ENCODE measurements at places on chromosomes 12 and 14.

DNA sequence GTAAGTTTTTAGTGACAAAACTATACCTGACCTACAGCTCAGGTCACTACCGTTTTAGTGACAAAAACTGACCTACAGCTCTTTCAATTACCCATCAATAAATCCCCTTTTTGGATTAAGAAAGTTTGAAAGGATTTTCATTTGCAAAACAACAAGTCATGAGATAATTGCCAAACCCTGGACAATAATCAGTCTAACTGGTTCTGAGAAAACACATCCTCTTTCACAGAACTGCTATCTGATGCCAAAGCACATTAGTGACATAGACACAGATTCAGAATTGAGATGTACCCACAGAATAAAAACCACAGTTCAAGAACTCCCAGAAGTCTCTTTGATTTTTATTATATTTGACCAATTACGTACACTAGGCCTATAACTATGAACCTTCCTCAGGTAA lies 126.0 kb upstream of the COCH start:
- no peak for ATAC-seq

- ATAC-seq = no peak
Measured at GRCh38 chr14:54440476-54440872, 700 bp downstream of the CNIH1 start.

DNA sequence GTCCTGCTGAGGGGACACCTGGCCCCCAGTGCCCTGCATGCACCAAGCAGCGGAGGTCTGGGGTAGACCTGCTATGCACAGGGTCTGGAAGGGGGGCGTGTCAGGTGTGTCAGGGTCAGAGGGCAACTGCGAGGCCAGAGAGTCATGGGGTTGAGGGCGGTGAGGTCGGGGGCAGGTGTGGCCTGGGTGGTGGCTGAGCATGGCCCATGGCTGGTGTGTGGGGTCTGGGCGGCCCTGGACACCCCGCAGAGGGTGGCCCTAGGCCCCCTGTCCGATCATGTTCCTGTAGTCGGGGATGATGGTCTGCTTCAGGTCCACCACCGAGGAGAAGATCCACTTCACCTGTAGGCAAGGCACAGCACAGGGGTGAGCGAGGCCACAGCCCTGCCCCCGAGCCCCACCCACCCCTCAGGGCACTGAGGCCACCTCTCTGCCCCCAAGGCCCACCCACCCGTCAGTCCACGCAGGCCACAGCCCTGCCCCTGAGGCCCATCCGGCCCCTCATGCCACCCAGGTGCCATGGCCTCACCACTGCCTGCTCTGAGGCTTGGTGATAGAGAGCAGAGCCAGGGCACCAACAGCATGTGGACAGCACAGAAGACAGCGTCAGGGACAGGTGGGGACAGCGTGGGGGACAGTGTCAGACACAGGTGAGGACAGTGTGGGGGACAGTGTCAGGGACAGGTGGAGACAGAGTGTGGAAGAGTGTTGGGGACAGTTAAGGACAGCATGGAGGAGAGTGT lies 211.3 kb downstream of the TMEM121 start:
- ATAC-seq = no peak

DNA sequence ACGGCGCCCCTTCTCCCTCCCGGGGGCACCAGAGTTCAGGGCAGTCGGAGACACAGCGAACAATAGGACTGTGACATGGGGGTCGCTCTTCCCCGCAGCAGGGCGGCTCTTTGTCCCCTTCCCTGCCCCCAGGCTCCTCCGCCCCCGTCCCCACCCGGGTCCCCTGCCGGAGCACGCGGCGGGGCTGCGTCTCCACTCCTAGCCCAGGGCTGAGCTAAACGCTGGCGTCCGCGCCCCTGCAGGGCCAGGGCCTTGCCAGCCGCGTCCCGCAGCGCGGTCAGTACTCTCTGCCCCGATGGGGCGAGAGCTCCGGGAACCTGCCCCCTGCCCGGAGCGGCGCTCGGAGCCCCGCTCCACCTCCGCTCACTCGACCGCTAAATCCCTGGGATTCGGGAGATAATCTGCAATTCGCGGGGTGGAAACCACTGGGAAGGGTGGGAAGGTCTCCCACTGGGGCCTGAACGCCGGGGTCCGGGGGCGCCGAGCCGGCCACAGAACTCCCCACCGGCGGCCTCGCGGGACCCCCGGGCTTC lies 825 bp upstream of the CCDC85C start:
- ATAC-seq = peak; percentile 41

DNA sequence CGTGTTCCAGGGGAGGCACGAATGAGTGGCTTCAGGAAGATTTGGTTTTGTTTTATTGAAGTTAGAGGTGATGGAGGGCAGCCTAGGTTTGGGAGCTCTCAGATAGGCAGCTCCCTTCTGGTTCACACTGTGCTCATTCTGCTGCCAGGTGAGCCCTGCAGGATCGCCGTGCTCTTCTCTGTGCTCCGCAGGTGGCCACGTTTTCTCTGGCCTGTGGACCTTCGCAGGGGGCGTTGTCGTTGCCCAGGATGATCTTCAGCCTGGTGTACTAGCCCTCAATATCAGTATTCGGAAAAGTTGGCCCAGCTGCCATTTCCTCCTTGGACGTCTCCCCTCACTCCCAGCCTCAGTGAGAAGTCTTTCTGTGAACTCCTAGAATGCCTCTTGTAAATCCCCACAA lies 69.5 kb downstream of the PELI2 start:
- ATAC-seq = no peak

GRCh38 chr12:41013881-41014642 lies 174.1 kb upstream of the PDZRN4 start:
- ATAC-seq = no peak

- peak; percentile 37 for ATAC-seq
Measured at GRCh38 chr14:91229743-91230200, 14.7 kb downstream of the GPR68 start.

- no peak for ATAC-seq
Measured at GRCh38 chr12:25084816-25085215, 110.1 kb downstream of the DNAI7 start.

- no peak for ATAC-seq
Measured at GRCh38 chr12:58104351-58104755, 163.0 kb downstream of the ATP23 start.

DNA sequence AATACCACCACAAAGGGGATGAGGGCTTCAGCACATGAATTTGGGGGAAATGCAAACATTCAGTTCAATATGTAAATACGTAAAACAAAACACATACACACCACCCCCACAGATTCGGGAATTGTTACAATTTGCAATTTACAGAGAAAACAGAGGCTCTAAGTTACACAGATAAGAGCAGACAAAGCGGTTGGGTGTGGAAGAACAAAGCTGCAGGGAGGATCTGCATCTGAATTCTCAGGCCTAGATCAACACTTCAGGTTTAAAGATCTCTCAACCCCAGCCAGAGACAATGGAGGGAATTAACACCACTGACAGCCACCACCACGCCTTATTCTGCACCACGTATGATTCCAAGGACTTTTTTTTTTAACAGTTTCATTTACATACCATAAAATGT lies 375.5 kb downstream of the BCL11B start:
- no peak for ATAC-seq

DNA sequence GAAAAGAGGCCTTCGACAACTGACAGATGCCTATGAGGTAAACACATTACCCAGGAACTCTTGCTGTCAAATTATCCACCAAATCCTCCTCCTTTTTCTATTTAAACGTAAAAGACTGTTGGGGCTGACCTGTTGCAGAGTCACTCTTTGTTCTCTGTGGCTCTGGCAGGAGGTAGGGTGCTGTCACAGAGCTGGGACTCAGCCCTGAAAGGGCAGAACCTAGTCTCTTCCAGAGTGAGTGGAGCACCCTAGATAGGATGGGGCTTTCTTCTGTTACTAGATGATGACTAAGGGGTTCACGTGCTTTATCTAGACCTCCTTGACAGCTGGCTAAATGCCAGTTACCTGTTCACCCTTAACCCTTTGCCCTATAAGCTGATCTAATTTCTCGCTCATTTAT lies 25.7 kb downstream of the FNTB start:
- no peak for ATAC-seq

- no peak for ATAC-seq
Measured at GRCh38 chr14:64645220-64645892, 58.9 kb upstream of the PLEKHG3 start.

GRCh38 chr12:118680356-118680963 lies 300.9 kb upstream of the SRRM4 start:
- no peak for ATAC-seq

GRCh38 chr14:61812347-61813095 lies 50.3 kb downstream of the SNAPC1 start:
- ATAC-seq = no peak

GRCh38 chr14:47422191-47422590 lies 253.2 kb downstream of the MDGA2 start:
- ATAC-seq = no peak

- no peak for ATAC-seq
Measured at GRCh38 chr12:72493407-72493806, 221.2 kb downstream of the TRHDE start.

GRCh38 chr14:84998216-84998615 lies 531.7 kb upstream of the FLRT2 start:
- ATAC-seq = no peak

GRCh38 chr12:95634622-95635621 lies 83.6 kb upstream of the USP44 start:
- ATAC-seq = peak; percentile 36

GRCh38 chr12:24152270-24152669 lies 202.8 kb upstream of the SOX5 start:
- ATAC-seq = no peak

DNA sequence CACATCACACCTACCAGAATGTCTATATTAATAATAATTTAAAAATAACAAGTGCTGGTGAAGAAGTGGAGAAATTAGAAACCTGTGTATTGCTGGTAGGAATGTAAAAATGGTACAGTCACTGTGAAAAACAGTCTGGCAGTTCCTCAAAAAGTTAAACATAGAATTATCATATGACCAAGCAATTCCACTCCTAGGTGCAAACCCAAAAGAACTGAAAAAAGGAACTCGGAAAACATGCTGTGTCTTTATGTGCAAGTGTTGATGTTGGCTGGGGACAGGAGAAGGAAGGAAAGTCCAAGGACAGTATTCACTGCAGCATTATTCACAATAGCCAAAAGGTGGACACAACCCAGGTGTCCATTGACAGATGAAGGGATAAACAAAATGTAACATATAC lies 146.5 kb downstream of the TTC7B start:
- ATAC-seq = no peak

DNA sequence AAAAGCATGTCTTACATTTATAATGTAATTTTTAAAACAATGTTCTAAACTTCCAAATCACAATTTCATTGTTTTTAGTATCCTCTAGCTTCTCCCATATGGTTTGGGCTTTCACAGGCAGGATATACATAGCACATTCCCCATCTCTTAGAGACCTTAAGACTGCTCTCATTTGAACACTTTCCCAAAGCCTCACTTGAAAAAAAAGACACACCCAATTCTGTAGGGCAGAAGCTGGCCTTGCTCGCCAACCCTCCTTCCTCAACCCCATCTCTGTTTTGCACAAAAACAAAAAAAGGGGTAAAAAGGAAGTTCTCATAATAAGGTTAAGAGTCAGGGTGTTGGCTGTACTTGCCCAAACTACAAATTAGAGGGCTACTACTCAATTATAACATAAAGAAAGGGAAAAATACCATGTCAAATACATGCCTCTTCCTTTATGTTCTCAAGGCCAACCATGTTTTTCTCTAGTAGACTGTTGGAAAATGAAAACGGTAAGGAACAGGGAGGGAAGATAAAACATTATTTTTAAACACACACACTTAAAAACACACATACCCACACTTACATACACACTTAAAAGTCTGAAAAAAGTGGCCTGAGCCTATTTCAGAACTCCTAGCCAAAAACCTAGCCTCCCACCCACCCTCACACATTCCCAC lies 9.9 kb upstream of the KANSL2 start:
- ATAC-seq = no peak

- ATAC-seq = no peak
Measured at GRCh38 chr12:46522071-46522470, 149.5 kb upstream of the SLC38A2 start.

DNA sequence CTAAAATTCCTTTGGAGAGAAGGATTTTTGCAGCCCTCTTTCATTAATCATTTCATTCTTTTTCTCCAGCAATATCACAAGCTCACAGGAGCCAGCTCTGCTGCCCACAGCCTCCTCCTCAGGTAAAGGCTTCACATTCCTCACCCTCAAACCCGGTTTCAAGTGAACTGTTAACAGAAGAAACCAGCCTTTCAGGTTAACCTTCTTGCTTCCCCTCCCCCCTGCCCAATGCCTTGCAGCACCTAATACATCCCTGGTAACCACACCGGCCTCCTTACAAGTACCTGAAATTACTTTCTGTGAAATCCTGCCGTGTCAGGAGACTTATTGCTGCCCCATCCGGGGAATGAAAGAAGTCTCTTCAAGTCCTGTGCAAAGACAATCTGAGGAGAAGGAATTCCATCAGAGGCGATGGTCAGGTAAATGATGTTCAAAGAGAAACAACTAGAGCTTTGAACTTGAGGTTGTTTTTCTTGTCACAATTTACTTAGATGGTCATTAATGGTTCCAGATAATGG lies 111.2 kb downstream of the MYRFL start:
- no peak for ATAC-seq

GRCh38 chr14:74786796-74787315 lies 23.7 kb downstream of the YLPM1 start:
- ATAC-seq = no peak

DNA sequence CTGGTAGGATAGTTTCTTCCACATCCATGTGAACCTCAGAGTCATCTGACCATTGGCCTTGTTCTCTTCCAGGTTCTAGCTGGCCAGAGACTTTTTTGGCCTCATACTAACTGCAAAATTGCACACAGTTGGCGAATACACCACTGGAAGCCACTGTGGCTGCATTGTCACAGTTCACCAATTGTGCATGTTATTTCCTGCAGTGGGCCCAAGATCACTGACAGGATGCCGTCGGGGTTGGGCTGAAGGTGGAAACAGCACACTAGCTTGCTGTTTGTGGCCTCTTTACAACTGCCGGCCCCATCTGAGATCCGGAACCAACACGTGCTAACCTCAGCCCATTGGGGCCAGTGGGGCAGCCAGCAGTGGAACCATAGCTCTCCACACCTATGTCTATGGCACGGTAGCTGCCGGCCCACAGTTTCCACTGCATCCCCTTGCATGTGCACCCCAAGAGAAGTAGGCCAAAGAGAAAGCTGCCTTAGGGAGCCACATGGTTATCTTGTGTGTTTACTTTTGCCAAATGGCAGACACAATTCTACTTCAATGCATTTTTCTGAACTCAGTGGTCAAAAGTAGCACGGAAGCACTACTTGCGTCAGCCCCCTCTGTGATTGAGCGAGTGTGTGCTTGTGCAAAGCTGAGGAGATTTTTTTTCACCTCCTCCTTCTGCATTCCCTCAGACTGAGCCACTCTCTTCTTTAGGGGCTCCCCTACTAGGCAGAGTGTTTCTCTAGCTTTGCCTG lies 464.0 kb downstream of the RAD51B start:
- ATAC-seq = peak; percentile 27

GRCh38 chr12:4245446-4245845 lies 28.1 kb upstream of the CCND2 start:
- ATAC-seq = no peak

- no peak for ATAC-seq
Measured at GRCh38 chr12:18754124-18754707, 16.3 kb downstream of the CAPZA3 start.

DNA sequence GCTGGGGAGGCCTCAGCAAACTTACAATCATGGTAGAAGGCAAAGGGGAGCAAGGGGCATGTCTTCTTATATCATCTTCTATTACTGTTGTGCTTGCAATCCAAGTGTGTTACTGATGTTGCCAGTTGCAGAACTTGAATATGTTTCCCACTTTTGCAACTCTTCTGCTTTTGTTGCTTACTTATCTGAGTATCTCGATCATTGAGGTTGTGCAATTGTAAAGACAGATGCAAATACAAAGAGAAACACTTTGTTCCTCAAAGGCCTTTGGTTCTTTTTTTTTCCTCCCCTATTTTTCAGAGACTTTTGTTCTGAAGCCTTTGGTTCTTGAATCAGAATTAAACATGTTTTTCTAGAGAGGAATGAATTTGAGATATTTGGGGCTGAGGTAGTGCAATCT lies 3.7 kb upstream of the COX8C start:
- ATAC-seq = no peak

All from activated T-helper 17 cell treated with anti-CD3 and anti-CD28 coated beads, Interleukin-2, amount 50 U/mL, for 72 hours (primary cell).